Type B pancreatic cell (in vitro differentiated cells): ENCODE measurements at places on chromosomes 7 and 10. TPM values are rescaled to one million over a fixed set of nuclear protein-coding genes. Genes with fewer than 3 reads are reported as not detected.

- H3K27me3 ChIP-seq: no peaks in the 10 kb centered on the region
- H3K36me3 ChIP-seq: no peaks in the 10 kb centered on the region
- H3K4me3 ChIP-seq: peak overlapping the region; percentile 93
- DNase-seq: no peak
Observed at GRCh38 chr7:2242541-2243429, 759 bp downstream of the NUDT1 start.

GRCh38 chr10:17214971-17215781 is 12.9 kb upstream of the VIM start:
- no peaks in the 10 kb centered on the region for H3K36me3 ChIP-seq
- no peaks in the 10 kb centered on the region for H3K27me3 ChIP-seq
- no peak for DNase-seq
- no peak overlapping the region for H3K4me3 ChIP-seq
- H3K4me1 ChIP-seq: peaks cover 28% of the 10 kb centered on the region

DNA sequence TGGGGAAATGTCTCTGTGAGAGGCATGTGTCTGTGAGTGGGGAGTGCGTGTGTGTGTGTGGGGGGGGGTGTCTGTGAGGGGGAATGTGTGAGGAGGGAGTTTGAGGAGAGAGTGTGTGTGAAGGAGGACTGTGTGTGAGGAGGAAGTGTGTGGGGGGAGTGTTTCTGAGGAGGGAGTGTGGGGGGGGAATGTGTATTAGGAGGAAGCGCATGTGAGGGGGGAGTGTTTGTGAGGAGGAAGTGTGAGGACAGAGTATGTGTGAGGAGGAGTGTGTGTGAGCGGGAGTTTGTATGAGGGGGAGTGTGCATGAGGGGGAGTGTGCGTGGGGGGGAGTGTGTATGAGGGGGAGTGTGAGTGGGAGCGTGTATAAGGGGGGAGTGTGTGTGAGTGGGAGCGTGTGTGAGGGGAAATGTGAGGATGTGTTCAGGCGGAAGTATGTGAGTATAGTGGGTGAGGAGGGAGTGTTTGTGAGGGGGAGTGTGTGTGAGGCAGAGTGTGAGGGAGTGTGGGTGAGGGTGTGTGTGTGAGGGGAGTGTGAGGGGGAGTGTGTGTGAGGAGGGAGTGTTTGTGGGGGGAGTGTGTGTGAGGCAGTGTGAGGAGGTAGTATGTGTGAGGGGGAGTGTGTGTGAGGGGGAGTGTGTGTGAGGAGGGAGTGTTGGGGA is 21.8 kb upstream of the PTPRN2 start:
- no peaks in the 10 kb centered on the region for H3K4me1 ChIP-seq
- H3K27ac ChIP-seq: no peak overlapping the region
- no peak overlapping the region for H3K4me3 ChIP-seq
- no peak for DNase-seq

- peaks cover 41% of the 10 kb centered on the region for H3K27me3 ChIP-seq
- H3K27ac ChIP-seq: peak overlapping the region; percentile 70
- peaks cover 3% of the 10 kb centered on the region for H3K4me1 ChIP-seq
- no peak for DNase-seq
- peak overlapping the region; percentile 95 for H3K4me3 ChIP-seq
Observed at GRCh38 chr7:50791938-50792341, 9.2 kb upstream of the GRB10 start.

GRCh38 chr10:73376679-73377078 is 18.0 kb upstream of the CFAP70 start:
- no peaks in the 10 kb centered on the region for H3K4me1 ChIP-seq
- H3K27me3 ChIP-seq: no peaks in the 10 kb centered on the region

- DNase-seq: no peak
- no peak overlapping the region for H3K27ac ChIP-seq
- no peaks in the 10 kb centered on the region for H3K36me3 ChIP-seq
- peaks cover 19% of the 10 kb centered on the region for H3K4me1 ChIP-seq
- peak overlapping the region; percentile 34 for H3K4me3 ChIP-seq
Observed at GRCh38 chr10:30378201-30378995, 29.3 kb upstream of the MTPAP start.

Gene ASIC3
- 2.2 and 4.4 TPM in 2 replicates for total RNA-seq

Gene VENTX
- total RNA-seq: not detected in 2 replicates

Gene HOXA13
- total RNA-seq: 0.75 and 1.5 TPM in 2 replicates
